ENCODE measurements at places on chromosomes 2 and 18.

GRCh38 chr18:56067214-56067894, 479.4 kb upstream of the TCF4 start:
- no peak for DNase-seq

- DNase-seq: no peak
Observed at GRCh38 chr2:143521396-143521795, 392.2 kb downstream of the ARHGAP15 start.

GRCh38 chr18:76453057-76453561, 41.9 kb downstream of the ZNF516 start:
- DNase-seq: no peak

DNA sequence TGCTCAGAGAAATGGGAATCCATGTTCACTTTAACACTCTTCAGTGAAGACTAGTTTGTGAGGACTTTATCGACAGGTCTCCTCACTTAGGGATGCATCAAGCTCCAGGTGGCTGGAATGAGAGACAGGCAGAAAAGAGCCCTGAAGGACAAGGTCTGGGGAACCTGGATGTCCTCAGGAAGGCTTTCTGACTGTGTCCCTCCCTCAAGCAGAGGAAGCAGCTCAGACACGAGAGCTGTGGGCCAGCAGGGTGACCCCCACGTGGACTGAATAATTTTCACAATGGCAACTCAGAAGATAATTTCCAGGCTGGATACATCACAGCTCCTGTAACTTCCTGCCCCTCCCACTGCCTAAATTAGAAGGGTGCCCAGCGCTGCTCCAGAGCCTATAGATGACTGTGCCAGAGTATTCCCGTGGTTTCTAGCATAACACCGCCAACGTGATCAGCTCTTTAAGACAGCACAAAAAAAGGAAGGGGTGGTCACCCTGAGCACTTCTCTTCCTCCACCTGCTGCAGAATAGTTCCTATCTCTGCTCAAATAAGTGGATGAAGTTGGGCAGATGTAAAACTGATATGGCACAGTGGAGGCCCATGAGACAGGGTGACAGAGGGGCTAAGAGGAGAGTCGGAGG, 25.7 kb upstream of the NCK2 start:
- no peak for DNase-seq

GRCh38 chr2:204705243-204705932, 160.1 kb downstream of the PARD3B start:
- no peak for DNase-seq

DNA sequence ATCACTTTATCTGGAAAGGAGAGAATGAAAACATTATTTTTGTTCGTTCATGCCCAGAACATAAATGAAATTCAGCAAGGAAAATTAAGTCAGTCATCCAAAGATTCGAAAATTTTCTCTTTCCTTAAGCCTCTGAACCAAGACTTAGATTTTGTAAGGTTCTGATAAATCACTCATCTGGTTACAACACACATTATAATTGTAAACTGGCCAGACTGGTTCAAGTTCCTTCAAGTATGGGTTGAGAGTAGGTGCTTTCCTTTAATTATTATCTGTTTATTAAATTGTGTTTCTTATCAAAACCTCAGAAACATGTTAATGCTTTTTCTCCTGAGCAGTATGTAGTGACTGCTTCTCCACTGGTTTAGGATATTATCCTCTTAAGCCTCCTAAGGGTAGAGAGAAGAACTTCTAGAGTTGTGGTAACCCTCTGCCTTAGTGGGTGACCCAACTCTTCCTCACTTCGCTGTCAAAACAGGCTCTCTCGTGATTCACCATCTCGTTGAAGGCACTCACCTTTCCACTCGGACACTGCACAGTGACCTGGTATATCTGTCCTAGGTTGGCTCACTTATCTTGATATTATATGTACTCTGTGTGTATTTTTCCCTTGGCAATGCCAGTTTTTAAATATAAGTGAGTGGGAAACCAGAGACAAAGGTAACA, 325.9 kb downstream of the PAX3 start:
- no peak for DNase-seq

GRCh38 chr2:144011098-144011497, 508.8 kb downstream of the ZEB2 start:
- DNase-seq: no peak

GRCh38 chr2:101741775-101742520, 44.4 kb downstream of the MAP4K4 start:
- no peak for DNase-seq

DNA sequence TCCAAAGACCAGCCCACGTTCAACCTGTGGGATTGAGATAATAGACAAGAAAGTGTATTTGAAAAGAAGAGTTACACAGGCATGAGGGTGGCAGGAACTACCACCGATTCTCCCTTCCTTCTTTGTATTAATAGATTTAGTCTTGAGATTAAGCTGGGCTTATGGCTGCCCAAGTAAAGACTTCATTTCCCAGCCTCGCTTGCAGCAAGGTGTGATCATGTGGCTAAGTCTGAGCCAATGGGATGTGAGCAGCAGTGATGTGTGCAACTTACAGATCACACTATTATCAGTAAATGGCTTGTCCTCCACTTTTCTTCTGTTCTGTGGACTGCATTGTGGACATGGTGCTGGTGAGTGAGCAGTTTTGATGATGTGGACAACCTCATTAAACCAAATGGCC, 101.7 kb downstream of the POLR1A start:
- no peak for DNase-seq

DNA sequence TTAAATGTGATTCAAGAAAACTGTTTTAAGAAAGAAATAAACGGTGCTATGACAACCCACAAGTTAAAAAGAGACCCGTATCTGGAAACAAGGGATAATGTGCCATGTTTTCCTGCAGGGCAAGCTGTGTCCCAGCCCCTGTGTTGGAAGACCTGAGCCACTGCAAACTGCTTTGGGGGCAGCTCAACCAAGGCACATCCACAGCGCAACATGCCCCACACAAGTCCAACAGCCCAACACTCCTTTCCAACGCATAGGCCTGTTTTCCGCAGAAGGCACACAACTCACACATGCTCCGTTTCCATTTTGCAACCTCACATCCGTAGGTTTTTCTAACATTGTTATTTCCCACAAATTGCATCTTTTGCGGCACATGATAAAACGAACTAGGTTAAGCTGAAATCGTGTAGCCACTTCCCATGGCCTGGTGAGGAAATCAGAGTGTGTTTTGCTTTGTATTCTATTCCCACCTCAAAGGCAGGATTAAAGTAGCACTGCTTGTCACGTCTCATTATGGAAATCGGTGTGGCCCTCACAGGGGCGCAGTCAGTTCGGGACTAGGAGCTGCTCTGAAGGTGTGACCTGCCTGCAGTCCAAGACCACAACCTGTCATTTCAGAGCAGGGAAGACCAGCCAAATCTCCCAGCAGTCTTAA, 50.5 kb upstream of the ZNF516 start:
- no peak for DNase-seq

- no peak for DNase-seq
Observed at GRCh38 chr2:167451496-167452289, 563.4 kb downstream of the XIRP2 start.

DNA sequence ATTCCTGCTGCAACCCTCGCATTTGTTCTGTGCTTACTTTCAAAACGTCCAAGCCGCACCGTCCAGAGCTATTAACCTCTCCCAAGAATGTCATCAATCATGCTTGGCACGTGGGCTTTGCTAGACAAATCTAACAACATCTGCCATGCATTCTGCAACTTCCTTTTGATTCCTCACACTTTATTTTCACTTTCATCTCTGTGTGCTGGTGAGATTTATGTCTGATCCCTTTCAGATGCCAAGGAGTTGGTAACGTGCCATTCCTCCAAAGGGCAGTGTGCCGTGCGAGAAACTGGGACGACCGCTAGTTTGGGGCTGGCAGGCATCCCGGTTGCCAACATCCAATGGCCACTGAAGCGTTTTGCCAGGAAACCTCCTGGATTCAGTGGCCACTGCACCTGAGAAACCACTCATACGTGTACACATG, 230.0 kb upstream of the PARD3B start:
- DNase-seq: no peak

GRCh38 chr2:240894006-240894405, 1.9 kb downstream of the MAB21L4 start:
- DNase-seq: no peak

DNA sequence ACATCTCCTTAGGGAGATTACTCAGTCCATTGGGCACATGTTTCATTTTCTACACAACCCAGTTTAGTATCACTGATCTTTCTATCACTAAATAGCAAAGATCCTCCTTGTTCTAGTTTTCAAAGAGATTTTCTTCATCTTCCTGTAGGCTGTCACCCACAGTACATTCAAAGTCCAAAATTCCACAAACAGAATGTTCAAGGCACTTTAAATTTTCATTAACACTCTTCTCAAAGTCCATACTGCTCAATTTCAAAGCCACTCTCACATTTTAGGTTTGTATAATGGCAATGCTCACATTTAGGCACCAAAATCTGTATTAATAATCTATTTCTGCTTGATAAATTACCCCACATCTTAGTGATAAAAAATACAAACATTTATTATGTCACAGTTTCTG, 152.8 kb downstream of the FSIP2 start:
- no peak for DNase-seq

- DNase-seq: no peak
Observed at GRCh38 chr2:99989905-99990304, 152.5 kb downstream of the AFF3 start.

DNA sequence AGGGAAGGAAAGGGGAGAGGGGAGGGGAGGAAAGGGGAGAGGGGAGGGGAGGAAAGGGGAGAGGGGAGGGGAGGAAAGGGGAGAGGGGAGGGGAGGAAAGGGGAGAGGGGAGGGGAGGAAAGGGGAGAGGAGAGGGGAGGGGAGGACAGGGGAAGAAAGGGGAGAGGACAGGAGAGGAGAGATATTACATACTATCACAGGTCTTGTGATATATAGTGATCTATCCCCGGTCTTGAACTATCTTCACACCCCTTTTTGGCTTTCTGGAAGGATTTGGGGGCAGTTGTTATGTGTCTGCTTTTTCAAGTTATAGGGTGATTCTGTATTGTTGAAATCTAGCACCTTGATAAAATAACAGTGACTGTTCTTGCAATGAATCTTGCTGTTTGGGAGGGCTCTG, 92.1 kb upstream of the ID2 start:
- DNase-seq: no peak

DNA sequence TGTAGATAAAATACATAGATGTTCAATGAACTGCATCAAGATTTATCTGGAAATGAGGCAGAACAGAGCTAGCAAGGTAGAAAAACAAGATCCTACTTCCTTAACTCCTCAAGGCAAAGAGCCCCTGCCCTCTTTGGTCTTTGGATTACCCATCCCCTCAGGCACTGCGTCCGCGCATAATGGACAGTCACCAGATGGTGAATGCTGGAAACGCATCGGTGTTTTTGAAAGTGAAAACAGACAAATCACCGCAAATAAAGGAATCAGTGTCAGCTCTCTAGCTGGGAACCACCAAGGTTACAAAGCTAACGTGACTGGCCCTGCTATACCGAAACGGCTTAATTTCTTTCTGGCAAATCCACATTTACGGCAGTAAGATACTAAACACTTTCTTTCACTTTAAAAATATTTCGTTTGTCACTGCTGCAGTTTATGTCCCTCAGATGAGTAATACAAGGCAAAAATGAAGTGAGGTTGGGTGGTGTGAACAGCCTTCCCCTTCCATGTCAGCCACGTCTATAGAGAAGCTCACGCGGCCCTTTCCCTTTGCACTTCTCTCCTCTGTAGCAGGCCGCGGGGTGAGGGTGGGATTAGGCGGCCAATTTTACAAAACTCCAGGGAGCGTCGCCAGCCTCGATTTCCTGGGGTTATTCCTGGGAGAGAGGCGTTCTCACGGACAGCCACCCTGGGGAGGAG, 627 bp upstream of the GALR1 start:
- DNase-seq: no peak

DNA sequence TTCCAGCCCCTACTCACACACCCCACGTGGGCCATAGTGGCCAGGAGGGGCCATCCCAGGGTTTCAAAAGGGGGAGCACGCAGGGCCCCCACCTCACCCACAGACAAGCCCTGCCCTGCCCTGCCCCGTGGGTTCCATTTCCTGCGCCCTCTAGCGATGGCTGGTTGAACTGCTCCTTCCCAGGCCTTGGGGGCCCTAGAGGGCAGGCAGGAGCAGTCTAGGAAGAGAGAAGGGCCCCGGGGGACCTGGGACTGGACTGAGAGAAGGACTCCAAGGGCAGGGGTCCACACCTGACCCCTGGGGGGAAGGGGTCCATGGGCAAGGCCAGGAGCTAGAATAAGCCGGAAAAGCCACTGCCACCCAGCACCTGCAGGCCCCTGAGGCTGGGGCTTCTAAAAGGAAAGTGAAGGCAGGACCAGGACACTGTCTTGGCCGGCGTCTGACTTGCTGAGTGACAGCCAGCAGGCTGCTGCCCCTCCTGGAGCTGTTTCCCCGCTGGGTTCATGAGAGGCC, 10.1 kb downstream of the CYP26B1 start:
- DNase-seq: peak; percentile 70

- no peak for DNase-seq
Observed at GRCh38 chr18:58569490-58569911, 59.4 kb downstream of the ALPK2 start.

- DNase-seq: peak; percentile 85
Observed at GRCh38 chr2:234544659-234545611, 48.1 kb upstream of the ARL4C start.

DNA sequence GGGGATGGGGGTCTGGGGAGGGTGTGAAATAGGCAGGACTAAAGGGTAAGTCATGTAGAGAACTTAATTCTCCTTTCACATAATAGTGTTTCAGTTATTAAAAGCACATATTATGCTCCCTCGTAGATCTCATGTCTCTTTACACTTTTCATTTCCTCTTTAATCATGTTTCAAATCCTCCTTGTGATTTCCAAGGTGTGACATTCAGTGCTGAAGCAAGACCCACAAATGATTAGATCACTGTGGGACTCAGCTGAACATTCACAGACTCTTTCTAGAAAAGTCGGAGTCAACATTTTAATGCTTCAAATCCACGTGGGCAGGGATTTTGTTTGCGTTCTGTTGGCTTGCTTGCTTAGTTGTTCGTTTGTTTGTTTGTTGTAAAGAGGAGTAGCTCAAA, 34.7 kb upstream of the CALCRL start:
- no peak for DNase-seq

GRCh38 chr2:15614545-15615300, 23.1 kb downstream of the DDX1 start:
- no peak for DNase-seq

All from activated CD8-positive, alpha-beta T cell treated with anti-CD3 and anti-CD28 coated beads, Interleukin-2, amount 10 ng/mL, durations not matched to agents 7 days and 5 days (primary cell).